ENCODE measurements at places on chromosomes 2 and 18.

GRCh38 chr2:69958480-69958879 is 3.0 kb downstream of the ASPRV1 start:
- DNase-seq, result no peak

DNA sequence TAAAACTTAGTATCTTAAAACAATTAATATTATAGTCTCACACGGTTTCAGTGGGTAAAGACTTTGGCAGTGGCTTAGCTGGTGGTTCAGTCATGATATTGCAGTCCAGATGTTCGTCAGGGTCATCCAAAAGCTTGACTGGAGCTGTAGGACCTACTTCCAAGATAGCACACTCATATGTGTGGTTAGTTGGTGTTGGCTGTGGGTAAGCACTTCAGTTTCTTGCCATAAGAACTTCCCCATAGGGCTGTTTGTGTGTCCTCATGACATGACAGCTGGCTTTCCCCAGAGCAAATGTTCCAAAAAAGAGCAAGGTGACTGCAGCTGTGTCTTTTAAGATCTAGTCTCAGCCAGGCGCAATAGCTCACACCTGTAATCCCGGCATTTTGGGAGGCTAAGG is 48.5 kb upstream of the EPC2 start:
- no peak for DNase-seq

DNA sequence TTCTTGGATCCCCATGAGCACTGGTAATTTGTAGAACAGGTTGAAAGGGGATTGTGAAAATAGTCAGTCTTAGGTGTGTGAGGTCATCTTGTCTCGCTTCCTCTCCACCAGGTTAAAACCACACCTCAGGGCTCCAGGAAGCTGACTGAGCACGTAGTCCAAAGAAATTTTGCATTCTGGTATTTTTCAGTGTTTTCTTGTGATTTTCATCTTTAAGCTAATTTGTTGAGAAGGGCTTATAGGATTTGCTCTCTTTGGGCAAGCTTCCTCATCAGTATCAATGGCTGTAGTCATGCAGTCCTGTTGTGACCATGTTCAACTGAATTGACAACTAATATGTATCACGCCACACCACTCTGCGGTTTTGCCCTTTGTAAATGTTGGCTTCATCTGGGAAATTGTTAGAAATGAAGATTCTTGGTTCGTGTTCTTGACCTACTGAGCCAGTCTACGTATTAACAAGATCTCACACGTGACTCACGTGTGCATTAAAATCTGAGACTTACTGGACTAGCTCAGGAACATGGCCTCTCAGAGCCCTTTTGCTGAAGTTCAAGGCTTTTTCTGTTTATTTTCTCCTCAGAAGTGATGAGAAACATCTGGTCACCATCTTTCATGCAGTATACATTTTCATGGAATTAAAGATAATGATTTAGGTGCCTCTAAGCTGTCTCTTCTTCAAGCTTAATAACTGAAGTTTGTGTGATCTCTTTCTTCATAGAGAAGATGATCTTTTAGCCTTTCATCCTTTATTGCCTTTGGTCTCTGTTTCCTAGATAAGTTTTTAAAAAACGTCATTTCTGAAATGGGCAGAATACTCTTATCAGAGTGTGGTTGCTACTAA is 32.8 kb downstream of the FMNL2 start:
- no peak for DNase-seq

DNA sequence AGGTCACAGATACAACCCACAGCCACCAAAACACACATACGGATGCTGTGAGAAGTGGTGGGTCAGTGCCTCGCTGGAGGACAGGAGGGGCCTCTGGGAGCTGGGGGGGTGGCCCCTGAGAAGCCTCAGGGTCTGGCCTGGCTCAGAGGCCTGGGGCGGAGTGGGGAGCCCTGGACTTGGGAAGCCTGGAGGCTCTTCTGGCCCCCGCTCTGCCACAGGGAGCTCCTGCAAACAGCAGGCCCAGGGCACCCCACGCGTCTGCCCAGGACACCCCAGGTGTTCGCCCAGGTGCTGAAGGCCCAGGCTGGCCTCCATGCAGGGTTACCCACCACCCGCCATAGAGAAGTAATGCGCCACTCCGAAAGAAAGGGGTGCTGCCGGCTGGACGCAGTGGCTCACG is 25.9 kb downstream of the THAP4 start:
- no peak for DNase-seq

DNA sequence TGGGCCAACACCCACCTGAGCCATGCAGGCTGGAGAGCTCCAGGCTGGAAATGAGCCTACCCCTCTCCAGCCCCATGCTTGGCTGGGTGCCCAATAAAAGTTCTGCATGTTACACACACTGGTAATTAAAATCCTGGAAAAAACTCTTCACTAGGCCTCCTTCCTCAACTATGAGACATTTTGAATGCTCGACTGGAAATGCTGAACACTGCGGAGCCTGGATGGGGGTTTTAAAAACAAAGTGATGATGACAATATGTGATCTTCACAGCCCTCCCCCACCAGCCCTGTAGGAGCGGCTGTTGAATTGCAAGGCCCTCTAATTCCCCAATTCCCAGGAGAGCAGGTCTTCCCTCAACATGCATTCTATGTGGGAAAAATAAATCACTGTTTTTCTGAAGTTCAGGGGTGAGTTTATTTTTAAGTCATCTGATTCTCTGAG is 179.2 kb downstream of the TTC32 start:
- DNase-seq, result no peak

- DNase-seq, result no peak
These were observed 663.5 kb downstream of the DPP10 start for GRCh38 chr2:115105966-115106365.

DNA sequence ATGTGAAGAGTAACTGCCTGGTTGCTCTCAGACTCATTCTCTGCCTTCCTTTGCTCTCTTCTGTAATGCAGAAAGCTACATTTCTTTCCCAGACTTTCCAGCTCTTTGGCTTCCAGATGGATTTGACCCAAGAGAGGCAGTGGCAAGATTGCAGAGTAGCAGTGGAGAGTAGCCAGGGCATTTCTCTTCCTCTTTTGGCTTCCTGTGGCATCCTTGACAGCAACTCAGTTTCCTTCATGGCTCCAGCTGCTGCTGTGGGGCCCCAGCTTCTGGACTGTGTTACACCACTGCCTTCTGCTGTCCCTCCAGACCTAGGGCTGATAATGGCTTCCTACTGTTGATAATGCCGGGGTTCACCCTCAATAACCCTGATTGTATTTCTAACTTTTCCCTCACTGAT is 469.4 kb upstream of the SPRED2 start:
- DNase-seq, result no peak

- DNase-seq, result no peak
These were observed 49.2 kb upstream of the CDC42EP3 start for GRCh38 chr2:37720533-37721200.

GRCh38 chr2:216245391-216245975 is 126.8 kb downstream of the MARCHF4 start:
- no peak for DNase-seq

GRCh38 chr2:130357864-130358263 is 2.0 kb downstream of the PTPN18 start:
- no peak for DNase-seq

GRCh38 chr2:156436497-156437085 is 412 bp downstream of the GPD2 start:
- no peak for DNase-seq

- no peak for DNase-seq
These were observed 34.9 kb downstream of the SMC6 start for GRCh38 chr2:17718689-17719088.

Data from anterior cingulate cortex (tissue), 58 donors.